ENCODE measurements at places on chromosomes 3 and 15. TPM values are rescaled to one million over a fixed set of nuclear protein-coding genes. Genes with fewer than 3 reads are reported as not detected.

DNA sequence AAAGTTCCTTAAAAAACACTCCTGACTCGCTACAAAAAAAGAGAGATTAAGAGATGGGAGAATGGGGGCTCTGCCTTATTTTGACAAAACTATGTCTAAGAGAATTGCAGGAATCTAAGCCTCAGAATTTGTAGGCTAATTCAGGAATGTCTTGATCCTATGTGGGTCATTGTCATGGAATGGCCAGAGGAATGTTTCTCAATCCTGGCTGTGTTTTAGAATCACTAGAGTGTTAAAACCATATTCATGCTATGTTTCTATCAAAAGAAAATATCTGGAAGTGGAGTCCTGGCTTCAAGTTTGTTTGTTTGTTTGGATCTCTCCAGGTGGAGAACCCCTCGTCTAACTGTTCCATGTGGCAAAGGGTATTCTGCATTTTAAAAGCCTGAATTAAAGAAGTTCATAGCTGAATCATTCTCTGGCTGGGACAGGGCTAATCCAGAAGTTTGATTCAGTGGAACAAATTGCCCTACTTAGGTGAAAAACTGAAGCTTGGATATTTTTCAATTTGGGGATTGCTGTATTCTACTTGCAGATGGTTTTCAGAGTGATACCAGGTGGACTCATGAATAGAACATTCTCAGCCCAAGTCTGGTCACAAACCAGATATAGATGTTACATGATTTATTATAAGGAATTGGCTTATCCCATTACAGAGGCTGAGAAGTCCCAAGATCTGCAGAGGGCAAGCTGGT, 28.2 kb downstream of the GJD2 start:
- DNase-seq, result peak; percentile 15

DNA sequence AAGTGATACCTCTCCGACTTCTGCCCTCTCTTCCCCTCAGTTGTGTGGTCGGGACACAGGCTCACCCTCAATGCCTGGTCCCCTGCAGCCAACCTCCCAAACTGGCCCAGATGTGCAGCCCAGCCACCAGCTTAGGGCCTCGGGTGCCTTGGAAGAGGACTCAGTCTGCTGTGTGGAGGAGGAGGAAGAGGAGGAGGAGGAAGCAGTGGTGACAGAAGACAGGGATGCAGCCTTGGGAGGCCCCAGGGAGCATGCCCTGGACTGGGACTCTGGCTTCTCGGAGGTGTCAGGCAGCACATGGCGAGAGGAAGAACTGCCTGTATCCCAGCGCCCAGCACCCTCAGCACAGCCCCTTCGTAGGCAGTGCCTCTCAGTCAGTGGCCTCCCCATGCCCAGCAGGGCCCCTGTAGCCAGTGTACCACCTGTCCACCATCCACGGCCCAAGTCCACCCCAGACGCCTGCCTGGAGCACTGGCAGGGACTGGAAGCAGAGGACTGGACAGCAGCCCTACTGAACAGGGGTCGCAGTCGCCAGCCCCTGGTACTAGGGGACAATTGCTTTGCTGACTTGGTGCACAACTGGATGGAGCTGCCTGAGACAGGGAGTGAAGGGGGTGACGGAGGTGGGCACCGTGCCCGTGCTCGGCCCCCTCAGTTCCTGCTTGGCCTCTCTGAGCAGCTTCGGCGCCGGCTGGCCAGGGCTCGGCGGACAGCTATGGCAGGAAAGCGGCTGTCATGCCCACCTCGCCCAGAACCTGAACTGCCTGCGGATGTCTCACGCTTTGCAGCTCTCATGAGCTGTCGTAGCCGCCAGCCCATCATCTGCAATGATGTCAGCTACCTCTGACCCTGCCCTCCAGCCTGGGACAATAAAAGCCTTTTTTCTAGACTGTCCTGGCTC, 1.3 kb downstream of the INKA1 start:
- no peak for DNase-seq

DNA sequence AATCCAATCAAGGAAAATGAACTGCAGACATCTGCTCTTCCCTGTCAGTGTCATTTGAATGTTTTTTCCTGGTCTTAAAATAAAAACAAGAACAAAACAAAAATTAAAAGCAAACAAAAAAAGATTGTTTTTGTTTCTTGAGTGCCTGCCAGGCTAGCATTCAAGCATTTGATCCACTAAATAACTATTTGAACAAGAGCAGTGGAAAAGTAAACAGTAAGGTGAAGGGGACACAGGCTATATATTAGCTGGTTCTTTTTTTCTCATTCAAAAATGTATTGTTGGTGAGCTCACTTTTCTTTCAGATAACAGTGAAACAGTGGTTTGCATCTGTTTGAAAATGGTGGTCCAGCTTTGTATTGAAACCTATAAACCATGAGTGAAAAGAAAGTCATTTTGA, 586.9 kb upstream of the SGO1 start:
- DNase-seq, result no peak

GRCh38 chr3:47225310-47225906, 57.2 kb downstream of the KIF9 start:
- DNase-seq, result peak; percentile 81

GRCh38 chr3:133703915-133704314, 42.2 kb upstream of the TOPBP1 start:
- no peak for DNase-seq

PLSCR1 gene
- total RNA-seq, result 173 TPM

PCOLCE2 gene
- 31.6 TPM for total RNA-seq
